Activated T-cell treated with anti-CD3 and anti-CD28 coated beads, Interleukin-2, amount 50 U/mL, for 1 hour (primary cell): ENCODE measurements at places on chromosomes 11 and 22.

DNA sequence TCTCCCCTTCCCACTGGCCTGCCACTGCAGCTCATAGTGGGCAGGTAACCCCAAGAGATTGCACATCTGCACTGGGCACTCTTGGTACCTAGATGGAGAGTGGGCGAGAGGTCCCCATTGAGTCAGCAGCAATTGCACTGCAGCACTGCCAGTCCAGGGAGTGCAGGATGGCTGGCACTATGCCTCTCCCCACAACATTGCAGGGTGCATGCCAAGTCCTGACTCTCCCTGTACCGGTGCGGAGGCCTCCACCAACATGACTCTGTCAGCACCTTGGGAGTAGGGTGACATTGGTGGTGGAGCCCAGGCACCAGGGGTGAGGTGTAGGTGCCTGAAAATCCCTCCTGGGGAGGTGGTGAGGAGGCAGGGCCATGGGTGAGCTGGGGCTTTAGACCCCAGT is 82.2 kb downstream of the TRAF6 start:
- no peak for DNase-seq

GRCh38 chr11:120801801-120802689 is 221.9 kb upstream of the TBCEL start:
- DNase-seq = peak; percentile 45

DNA sequence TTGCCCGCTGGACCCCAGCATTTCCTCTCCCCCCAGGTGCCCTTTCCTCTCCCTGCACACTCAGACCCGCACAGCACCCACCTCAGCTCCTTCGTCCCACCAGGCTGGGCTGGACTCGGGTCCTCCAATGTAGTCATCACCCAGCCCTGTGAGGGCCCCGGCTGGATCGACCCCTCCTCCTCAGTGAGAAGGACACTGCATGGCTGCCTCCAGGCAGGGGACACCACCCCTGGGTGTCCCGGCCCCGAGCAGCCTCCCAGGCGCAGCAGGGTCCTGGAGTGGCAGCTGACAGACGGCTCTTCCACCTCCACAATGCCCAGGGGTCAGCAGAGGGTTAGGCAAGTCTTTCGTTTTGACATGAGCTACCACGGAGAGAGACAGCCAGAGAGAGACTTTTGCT is 11.1 kb upstream of the ELF5 start:
- DNase-seq = no peak

GRCh38 chr11:59267196-59267595 is 54.5 kb upstream of the MPEG1 start:
- no peak for DNase-seq

DNA sequence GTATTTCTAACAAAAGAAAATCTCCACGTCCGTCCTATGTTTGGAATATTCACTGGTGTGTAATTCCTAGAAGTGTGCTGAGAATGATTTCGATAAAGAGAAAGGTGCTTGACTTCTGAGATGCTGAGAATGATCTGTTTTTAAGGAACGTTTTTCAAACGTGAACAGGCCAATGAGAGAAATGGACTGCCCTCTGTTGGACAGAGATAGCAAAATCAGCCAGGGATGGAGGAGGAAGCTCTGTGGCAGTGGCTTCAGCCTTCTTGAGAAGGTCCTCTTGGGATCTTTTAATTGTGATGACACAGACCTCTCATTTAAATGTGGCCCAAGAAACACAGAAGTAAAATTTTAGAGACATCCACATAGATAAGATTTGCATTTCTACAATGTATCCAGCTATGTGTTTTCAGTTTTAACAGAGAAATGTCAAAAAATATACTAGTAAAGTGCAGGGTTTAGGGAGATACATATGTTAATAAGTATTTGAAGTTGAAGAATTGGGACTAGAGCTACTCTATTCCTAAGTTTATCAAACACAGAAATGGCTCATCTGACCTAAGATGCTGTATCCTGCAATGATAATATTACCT is 84.0 kb upstream of the RCN1 start:
- DNase-seq = no peak

GRCh38 chr11:103378931-103379330 is 269.7 kb downstream of the DYNC2H1 start:
- DNase-seq = no peak

GRCh38 chr22:42793848-42794405 is 63.1 kb downstream of the ARFGAP3 start:
- no peak for DNase-seq

DNA sequence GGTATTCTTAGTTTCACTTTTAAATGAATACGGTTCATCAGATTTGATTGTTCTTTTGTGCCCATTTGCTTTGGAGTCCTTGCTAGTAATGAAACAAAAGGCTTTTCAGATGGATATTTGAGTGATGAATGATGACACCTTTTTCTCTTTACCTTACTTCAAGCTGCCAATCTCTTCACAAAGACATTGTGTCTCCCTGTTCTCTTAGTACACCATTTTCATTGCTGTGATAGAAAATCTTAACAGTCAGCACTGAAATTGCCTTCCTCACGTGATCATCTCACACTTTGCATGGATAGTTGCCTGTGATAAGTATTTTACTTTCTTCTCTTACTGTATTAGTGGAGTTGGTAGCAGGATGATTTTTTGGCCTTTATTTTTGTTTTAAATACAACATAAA is 396.6 kb downstream of the NELL1 start:
- DNase-seq = no peak

DNA sequence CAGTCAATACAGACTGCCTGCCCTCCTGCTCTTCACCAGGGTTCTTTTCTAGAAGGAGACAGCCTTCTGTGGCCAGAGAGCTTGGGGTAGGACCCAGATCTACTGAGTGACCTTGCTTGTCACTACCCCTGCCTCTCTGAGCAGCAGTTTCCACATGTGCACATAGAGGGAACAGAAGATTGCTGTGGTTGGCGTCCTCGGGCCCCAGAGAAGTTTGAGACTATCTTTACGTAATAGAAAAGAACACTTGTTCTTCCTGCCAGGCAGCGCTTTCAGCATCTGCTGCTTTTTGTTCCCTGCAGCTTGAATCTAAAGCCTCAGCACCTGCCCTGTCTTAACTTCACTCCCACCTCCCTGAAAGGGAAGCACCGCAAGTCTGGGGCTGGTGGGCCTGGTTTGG is 1.9 kb upstream of the FKBP2 start:
- DNase-seq = no peak
